ENCODE measurements at places on chromosomes 5 and 9.

- no peak for DNase-seq
Observed at GRCh38 chr5:123269436-123269835, 153.8 kb downstream of the CEP120 start.

GRCh38 chr9:72592502-72593403, 71.3 kb downstream of the TMC1 start:
- DNase-seq: peak; percentile 36

DNA sequence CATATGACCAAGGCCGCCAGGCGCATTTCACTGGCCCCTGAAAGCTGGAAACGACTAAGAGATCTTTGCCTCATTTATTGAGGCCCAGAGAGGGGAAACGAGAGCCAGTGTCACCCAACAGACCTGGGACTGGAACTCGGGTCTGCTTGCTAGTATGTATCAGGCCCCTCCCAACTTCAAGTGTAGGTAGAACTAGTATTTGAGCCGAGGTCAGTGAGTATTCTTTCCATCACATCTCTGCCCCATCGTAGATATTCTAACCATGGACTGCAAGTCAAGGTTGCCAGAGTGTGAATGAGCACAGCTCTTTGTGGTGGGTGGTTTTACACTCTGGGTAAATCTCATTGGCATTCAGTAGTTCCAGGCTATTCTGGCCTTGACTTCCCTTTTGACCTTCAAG, 42.2 kb downstream of the GPR107 start:
- DNase-seq: no peak

DNA sequence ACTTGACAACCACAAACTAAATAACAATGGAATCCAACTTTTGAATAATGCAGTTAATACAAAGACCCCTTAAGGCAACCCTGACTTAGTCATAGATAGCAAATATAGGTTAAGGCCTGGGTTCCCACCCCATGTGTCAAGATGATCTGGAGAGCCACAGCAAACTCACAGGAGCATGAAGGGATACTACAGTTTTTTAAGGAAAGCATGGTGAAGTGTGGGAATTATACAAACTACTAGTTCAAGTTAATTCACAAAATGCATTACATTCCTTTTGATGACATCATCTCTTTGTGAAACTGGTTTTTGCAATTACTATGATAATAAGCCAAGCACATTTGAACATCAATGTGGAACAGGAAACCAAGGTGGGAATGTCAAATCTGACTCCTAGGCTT, 50.6 kb downstream of the LHFPL2 start:
- DNase-seq: no peak

DNA sequence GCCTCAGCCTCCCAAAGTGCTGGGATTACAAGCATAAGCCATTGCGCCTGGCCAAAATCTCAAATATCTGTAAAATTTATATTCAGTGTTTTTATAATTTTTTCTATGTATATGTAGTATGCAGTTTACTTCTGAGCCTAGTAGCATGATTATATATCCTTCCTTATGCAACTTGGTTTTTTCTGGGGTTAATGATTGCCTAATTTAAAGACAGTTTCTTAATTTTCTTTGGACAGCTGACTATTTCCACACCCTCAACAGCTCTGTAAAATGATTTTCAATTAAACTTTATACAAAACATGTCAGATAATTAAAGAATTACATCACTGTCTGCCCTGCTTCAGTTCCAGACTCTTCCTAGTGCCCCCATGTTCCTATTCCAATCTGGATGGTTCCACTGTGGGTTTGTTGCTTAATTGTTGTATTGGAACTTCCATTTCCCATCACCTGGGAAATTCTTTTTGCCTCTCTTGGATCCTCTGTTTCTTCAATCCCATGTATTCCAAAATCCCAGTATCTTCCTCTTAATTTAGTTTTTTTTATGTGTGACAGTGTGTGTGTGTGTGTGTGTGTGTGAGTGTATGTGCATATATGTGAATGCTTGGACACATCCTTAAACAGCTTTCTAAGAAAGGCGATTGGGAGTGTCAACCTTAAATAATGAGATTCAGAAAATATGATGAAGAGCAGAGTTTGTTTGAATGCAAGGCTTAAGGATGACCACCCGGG, 53.2 kb downstream of the C5orf22 start:
- DNase-seq: no peak

- no peak for DNase-seq
Observed at GRCh38 chr5:6752236-6752635, 39.0 kb downstream of the TENT4A start.

- DNase-seq: no peak
Observed at GRCh38 chr9:35229066-35229778, 67.4 kb downstream of the UNC13B start.

GRCh38 chr5:172402531-172403188, 51.7 kb downstream of the SH3PXD2B start:
- no peak for DNase-seq

DNA sequence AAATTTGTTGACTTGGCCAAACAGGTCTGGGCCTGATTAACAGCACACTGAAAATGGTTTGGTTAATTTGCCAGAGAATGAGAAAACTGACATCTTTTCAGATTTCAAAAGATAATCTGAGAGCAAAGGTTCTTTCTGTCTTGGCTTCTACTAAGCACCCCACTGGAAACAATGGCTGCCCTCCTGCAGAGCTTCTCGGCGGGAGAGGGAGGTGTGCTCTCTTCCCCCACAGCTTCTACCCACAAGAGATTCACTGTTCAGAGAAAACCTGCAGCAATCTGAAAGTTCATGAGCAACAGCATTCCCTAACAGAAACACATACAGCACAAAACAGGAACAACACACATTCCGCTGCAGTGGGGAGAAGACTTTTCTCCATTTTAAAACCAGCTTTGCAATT, 3.0 kb downstream of the DNAH5 start:
- no peak for DNase-seq

- DNase-seq: no peak
Observed at GRCh38 chr5:111667128-111667736, 89.8 kb downstream of the NREP start.

GRCh38 chr5:17241635-17242034, 24.2 kb downstream of the BASP1 start:
- no peak for DNase-seq

DNA sequence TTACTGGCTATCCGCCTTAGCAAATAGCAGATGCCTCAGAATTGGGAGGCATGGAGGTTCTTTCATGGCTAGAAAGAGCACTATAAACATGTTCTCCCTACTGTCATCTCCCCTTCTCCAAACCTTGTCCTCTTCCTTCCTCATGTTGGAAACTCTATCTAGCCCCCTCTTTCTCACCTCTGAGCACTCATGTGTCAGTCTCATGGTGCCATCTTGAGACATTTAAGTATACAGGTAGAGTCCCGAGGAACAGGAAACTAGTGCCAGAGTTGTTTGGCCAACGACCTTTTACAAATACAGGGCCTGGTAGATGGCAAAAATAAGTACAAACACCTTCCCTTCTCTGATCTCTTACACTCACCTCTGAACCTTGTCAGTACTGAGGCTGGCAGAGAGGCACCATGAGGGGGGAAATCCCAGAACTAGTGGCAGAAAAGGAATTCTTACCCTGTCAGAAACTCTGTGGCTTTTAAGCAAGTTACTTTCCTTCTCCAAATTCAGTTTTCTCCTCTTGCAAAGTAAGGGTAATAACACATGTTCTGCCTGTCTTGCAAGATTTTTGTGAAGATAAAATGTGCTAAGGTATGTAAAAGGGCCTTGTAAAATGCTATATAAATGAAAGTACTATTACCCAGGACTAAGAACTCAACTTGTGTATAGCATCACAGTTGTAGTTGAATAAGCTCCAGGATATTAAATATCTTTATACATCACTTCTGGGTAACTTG, 94.1 kb upstream of the SNX2 start:
- DNase-seq: no peak

DNA sequence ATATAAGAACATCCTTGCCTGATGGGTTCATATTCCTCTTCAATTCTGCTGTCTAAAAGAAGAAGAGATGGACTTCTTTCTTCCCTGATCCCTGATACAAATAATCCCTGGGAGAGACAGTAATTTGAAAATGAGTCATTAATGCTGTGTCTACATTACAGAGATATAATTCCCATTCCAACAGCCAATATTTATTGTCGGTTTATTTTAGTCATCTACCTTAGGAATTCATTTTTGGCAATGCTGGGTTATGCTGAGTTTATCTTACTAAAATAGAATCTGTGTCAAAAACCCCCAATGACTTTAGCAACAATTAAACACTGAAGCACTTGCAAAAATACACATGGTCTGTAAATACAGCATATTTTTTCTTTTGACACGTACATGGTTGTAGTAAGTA, 23.9 kb downstream of the ZNF474 start:
- no peak for DNase-seq

DNA sequence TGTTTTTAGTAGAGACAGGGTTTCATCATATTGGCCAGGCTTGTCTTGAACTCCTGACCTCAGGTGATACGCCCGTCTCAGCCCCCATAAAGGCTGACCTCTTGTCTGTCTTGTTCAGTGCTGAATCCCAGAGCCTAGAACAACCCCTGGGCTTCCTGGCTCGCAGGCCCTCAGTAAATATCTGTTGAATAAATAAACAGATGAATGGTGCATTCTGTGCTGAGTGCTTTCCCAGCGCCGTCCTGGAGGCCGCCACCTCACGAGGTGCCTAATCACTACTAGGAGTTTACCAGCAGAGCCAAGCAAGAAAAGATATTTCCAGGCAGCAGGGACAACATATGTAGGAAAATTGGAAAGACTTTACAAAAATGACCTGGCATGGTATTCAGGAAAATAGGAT, 88.5 kb downstream of the SNX24 start:
- DNase-seq: no peak
